Stimulated activated CD4-positive, alpha-beta T cell treated with anti-CD3 and anti-CD28 coated beads, Interleukin-15, amount 100 ng/mL, for 48 hours (primary cell): ENCODE measurements at places on chromosomes 3 and 15.

DNA sequence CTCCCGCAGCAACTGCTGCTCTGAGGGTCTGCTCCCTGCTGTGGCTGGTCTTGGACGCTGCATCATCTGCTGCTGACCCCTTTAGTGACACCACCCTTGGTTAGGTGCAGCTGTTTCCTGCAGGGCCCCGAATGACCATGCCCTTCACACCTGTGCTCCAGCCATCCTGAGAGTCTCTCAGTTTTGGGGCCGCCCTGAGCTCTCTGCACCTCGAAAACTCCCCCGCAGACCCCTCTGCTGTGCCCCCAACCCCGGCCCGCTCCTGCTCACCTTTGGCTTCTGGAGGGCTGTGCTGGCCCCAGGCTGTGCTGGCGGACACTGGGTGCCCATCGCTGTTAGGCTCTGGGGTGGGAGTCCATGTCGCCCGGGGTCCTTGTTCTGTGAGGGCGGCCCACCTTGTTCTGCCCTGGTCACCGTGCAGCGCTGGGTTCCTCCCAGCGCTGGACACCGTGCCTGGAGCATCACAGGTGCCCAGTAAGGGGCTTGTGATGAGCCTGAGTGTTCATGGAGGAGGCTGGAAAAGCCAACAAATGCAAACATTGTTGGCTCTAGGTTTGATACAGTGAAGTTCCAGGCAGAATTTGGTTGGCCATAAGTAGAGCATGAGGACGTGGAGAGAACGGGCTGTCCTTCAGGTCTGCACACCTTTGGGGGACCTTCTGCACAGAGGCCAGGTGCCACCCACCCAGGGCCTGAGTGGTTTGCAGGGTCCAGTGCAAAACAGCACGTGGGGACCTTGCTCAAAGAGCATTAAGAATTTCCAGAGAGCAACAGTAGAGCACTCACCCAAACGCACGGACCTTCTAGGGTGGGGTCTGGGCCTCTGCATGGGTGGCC lies 12.3 kb downstream of the ABTB1 start:
- DNase-seq: no peak

DNA sequence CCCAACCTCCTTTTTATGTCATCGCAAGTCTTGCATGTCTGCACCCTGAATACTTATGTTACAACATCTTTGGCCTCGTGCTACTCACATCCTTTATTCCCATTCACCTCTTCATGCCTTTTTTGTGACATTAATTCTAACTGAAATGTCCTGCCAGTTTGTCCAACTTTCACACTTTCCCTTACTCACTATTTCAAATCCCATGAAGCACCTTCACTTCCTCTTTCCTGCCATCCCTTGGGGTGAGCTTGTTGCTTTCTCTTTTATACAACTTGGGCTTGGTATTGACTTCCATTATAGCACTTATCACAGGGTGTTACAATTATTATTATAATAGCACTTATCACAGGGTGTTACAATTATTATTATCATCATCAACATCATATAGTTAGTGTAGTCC lies 496.3 kb downstream of the NLGN1 start:
- no peak for DNase-seq

DNA sequence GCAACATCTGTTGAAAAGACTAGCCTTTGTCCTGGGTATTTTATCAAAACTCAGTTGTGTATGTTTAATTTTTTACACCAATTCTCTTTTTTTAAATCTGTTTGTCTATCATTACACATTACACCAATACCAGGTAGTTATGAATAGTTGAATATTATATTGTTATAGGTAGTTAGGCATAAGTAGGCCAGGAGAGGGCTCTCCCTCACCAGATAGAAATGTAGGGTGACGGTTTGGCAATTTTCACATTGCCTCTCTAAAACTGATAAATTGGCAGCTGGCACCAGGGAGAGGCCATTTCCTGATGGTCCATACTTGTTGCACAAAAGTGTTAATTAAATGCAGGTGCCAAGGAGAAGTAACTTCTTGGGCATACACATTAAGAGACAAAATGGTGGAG lies 483.1 kb upstream of the EPHA6 start:
- no peak for DNase-seq

- no peak for DNase-seq
These were observed 66.2 kb downstream of the ABCC5 start for GRCh38 chr3:183951459-183951858.

- no peak for DNase-seq
These were observed 76.8 kb downstream of the TAMM41 start for GRCh38 chr3:11769704-11770476.

DNA sequence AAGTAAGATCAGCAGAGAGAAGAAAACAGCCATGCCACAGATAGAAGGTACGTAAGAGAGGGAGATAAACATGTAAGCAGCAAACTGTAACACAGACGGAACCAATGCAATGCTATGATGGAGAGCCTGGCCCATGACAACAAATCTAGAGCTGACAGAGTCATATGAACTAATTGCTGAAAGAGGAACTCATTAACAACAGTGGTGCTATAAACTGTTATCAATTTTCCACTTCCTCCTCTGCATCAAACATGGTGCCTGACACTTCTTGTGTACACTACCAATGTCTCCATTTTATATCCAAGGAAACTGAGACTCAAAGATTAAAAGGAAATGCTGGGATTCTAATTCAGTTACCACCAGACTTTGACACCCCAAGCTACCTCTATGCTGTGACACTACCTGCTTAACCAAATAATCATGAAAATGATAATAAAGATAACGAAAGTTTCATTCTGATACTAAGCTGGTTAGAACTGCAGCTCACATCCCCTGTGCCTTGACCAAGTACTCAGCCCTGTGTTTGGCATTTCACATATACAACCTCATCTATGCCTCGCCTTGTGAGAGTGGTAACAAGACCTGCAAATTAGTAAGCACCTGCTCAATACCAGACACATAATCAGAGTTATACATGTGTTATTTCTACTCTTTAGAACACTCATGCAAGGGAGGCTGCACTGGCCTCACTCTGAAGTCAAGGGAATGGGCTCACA lies 79.3 kb downstream of the ANO10 start:
- DNase-seq: no peak

- no peak for DNase-seq
These were observed 12.1 kb downstream of the CHRNA7 start for GRCh38 chr15:32042269-32042972.
